HepG2 (cell line): ENCODE measurements at places on chromosomes 3 and 15.

DNA sequence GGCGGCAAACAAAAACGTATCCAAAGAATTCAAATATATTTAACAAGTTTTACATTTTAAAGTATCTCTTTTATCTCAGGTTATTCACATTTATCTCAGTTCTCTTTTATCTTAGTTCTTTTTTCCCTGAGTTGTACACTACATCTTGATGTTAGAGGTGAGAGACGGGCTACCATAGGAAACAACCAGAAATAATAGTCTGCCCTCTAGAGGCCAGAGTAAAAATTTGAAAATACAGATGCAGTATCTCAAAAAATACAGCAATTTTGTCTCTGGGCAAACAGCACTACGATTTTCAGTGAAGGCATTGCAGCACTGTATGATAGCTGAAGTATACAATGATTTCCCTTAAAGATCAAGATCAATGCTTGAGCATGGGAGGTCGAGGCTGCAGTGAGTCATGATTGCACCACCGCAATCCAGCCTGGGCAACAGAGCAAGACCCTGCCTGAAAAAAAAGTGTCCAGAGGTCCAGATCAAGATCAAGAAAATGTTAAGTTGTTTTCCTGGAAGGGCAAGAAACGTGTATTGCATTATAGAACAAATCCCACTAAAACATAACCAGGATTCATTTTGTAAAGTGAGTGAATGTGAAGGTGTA lies 82.6 kb upstream of the ATP11B start:
- DNase-seq: peak; percentile 16

- no peak for DNase-seq
Observed at GRCh38 chr3:194715022-194715800, 29.5 kb downstream of the FAM43A start.

DNA sequence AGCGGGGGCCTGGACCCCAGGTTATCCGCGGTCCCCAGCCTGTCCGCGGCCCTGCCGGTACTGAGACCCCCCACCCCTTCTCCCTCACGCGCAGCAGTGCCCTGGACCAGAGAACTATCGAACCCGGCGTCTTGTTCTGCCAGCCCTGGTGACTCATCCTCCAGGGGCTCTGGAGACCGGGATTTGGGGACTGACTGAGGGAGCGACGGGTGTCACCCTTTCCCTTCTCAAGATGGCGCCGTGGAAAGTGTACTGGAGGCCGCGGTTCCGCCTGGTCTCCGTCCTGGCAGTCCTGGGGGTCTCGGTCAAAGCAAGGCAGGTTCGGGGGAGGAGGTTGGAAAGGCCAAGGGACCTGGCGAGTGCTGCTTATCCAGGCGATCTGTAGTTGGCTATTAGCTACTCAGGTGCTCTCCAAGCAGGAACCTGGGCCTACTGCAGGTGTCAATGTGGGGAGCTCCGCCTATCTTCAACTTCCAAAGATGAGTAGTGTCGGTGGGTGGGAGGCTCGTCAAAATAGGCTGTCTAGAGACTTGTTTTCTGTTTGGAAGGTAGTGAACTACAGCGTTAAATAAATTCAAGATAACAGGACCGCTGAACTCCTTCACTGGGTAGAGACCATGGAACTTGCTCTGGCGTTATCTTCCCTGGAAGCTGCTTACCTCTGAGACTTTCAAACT lies 790 bp downstream of the RAB5A start:
- peak; percentile 42 for DNase-seq

DNA sequence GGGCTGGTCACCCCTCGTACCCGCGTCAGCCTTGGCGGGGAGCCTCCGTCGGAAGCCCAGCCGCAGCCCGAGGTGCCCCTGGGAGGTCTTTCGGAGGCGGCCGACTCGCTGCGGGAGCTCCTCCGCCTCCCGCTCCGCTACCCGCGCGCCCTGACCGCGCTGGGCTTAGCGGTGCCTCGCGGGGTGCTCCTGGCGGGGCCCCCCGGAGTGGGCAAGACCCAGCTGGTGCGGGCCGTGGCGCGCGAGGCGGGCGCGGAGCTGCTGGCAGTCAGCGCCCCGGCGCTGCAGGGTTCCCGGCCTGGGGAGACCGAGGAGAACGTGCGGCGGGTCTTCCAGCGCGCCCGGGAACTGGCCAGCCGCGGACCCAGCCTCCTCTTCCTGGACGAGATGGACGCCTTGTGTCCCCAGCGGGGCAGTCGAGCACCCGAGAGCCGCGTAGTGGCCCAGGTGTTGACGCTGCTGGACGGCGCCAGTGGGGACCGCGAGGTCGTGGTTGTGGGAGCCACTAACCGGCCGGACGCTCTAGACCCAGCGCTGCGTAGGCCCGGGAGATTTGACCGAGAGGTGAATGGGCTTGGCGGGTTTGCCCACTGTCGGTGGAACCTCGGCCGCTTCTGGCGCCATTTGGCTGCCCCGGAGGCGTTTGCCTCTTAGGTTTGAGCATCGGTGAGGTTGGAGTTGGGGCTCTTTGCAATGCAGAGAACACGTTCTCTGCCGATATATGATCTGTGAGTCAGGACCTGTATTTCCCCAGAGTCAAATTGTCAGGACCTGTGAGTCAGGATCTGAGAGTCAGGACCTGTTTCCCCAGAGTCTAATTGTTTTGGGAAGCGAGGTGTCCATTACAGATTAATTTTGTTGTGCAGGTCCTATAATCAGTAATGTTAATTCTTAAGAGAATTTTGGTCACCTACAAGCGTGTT lies 24.9 kb upstream of the GATM start:
- no peak for DNase-seq

GRCh38 chr3:126113733-126114442 lies 30.0 kb upstream of the SLC41A3 start:
- no peak for DNase-seq

GRCh38 chr3:13571831-13572750 lies 23.2 kb downstream of the FBLN2 start:
- DNase-seq: no peak

DNA sequence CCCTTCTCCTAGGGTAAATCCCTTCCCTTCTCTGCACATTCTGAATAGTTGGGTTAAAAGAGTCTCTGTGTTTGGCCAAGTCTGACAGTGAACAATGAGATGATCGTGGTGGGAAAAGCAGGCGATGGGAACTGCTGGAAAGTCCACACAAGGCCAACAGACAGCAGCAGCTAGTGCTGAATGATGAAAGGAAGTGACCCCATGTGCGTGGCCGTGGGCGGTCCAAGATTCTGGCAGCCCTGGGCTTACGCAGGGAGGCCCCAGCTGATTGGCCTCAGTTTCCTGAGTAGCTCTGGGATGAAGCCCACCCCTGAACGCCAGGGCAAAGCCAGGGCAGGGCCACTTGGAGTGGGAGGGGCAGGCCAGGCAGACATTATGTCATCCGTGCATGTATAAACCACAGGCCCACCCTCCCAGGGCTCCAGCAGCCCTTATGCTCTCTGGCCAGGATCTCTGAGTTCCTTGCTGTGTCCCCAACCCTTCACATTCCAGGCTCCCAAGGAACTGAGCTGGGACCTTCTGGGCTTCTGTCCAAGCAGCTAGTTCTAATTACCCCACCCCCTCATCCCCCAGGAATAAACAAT lies 57.8 kb downstream of the CDC25A start:
- DNase-seq: no peak

DNA sequence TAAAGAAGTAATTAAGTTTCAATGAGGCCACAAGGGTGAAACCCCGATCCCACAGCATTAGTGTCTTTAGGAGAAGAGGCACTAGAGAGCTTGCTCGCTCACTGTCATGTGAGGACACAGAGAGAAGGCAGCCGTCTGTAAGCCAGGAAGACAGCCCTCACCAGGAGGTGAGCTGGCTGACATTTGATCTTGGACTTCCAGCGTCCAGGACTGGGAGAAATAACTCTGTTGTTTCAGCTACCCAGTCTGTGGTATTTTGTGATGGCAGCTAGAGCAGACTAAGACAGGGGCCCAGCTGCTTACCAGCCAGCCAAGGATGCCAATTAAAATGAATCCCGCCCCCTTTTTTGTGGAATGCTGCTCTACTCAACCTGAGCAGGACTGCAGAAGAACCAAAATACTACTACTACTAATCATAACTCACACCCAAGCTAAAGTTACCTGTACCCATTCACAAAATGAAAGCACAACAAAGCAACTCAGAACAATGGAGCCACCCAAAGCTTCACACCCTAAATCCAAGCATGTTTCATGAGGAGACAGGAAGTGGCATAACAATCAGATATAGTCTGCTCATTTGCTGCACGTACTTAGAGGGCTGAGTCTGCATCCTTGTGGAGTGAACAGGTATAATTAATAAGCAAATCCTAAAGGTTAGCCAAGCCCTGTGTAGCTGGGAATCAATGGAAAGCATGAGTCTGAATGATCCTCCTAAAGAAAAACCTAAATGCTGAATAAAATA lies 35.6 kb upstream of the RHCG start:
- DNase-seq: no peak

GRCh38 chr15:35547775-35548364 lies 1.9 kb upstream of the DPH6 start:
- DNase-seq: no peak
